Activated T-helper 1 cell treated with anti-CD3 and anti-CD28 coated beads, Interleukin-2, amount 50 U/mL, for 16 hours (primary cell): ENCODE measurements at places on chromosomes 5 and 9.

DNA sequence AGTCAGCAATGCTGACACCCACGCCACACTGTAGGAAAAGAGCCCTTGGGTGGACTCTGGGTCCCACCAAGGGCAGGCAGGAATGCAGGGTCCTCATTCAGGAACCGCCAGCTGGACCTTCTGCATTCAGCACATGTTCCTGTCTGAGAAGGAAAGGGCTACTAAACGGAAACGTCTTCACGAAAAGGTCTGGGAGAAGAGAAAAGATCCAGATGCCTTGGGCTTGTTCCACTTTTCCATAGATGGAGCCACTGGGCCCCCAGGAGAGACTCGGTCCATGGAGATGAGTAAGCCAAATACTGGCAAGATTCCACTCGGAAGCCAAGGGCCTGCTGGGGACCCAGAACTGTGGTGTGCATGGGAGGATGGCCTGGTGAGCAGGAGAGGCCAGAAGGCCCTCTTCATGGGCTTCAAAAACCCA is 38.4 kb downstream of the LHFPL2 start:
- no peak for DNase-seq

- no peak for DNase-seq
Measured at GRCh38 chr9:95032580-95033341, 284.7 kb downstream of the FANCC start.

GRCh38 chr9:116471093-116471906 is 215.8 kb upstream of the TRIM32 start:
- DNase-seq, result no peak

GRCh38 chr5:39461007-39461682 is 36.4 kb upstream of the DAB2 start:
- DNase-seq, result no peak

- DNase-seq, result no peak
Measured at GRCh38 chr5:174717826-174718455, 6.4 kb upstream of the MSX2 start.
